ENCODE measurements at places on chromosomes 1 and 21.
A peak's percentile ranks its signal among the peaks of the same experiment; 100 is the strongest.

DNA sequence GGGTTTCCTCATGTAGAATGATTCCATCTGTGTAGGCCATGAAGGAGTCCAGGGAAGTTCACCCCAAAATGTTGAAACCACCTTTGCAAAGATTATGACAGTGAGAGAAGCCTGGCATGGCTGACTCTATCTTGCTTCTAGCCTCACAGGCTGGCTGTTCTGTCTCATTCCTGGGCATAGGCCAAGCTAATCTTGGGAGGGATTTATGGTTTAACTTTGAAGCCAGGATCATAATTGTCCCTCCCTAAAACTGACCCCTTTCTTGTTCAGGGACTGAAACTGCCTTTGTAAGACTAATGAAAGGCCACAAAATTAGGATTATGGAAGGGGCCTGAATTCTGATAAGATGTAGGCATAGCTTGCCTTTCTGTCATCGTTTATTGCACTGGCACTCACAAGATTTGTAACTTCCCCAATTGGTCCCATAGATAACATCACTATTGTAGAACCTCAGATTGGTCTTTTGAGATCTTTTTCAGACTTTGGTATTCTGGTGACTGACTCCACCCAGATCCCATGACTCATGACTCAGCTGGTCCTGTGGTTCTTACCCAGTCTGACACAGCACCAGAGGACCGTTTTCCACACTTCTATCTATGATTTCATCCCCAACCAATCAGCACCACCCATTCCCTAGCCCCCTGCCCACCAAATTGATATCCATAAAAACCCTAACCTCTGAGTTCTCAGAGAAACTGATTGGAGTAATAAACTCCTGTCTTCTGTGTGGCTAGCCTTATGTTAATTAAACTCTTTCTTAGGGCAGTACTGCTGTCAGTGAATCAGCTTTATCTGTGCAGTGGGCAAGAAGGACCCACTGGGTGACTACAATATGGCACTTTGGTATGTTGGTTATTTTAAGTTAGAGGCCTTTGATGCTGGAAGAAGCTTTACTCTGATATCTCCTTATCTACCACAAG lies 13.6 kb upstream of the LAMTOR5 start:
- no peak for DNase-seq

GRCh38 chr21:42366292-42367010 lies at the start of gene TFF1:
Gene TFF1, minus strand, starts transcription at chr21:42366535. Its CDS starts 40 bp downstream, at chr21:42366495.
- no peak for DNase-seq

DNA sequence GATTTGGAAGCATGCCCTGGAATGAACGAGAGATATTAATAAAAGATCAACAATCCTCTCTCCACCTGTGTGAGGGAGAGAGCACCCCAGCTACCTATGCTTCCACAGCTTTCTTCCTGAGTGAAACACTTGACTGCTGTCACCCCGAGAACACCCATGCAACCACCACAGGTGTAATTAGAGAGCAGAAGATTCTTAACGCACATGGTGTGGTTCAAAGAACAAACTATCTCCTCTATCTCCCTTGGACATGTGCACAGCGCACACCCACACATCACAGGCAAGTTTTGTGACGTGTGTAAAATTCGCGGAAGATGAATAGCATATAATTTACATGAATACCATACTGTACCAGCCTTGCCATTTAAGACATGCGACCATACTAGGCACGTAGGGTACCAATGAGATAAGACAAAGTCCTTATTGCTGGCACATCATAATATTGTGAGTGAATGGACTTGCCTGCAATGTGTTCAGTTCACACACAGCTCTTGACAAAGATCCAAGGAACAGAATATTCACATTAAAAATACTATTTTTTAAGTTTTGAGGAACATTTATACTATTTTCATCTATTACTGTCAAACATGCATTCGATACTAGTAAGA lies 11.6 kb downstream of the ERRFI1 start:
- no peak for DNase-seq

- no peak for DNase-seq
Measured at GRCh38 chr1:205210756-205211168, 740 bp downstream of the DSTYK start.

DNA sequence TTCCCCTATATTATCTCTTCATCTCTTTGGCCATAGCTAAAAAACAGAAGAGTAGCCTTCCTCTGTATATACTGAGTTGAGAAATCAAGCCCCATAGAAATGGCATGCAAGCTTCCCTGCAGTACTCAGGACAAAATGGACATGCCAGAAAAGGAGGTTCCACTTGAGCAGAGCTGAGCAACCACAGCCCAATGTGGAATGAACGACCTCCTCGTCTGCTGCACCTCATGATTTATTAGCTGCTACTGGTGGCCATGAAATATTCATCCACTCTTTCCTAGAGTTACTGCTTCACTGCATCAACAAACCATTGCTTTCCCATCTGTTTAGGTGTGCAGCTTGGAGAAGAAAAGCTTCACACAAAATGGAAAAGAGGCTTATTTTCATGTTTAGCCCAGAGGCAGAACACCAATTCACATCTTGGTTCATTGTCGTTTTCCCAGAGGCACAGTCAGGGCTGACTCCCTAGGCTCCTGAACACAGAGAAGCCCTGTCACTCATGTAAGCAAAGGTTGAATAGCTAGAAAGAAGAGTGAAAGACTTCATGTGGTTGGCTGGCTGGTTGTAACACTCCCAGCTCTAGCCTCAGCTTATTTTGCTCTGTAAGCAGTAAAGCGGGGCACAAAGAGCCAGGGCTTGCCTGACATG lies 148.0 kb downstream of the TSEN15 start:
- DNase-seq: peak; percentile 20

- DNase-seq: peak; percentile 44
Measured at GRCh38 chr1:169586395-169587255, at the start of gene F5. Gene F5, minus strand, starts transcription at chr1:169586481. Its CDS starts 95 bp downstream, at chr1:169586386.

GRCh38 chr1:174190691-174191199 lies 31.4 kb downstream of the RABGAP1L start:
- no peak for DNase-seq
